ENCODE measurements at places on chromosomes 16 and 17.
A peak's percentile ranks its signal among the peaks of the same experiment; 100 is the strongest.

DNA sequence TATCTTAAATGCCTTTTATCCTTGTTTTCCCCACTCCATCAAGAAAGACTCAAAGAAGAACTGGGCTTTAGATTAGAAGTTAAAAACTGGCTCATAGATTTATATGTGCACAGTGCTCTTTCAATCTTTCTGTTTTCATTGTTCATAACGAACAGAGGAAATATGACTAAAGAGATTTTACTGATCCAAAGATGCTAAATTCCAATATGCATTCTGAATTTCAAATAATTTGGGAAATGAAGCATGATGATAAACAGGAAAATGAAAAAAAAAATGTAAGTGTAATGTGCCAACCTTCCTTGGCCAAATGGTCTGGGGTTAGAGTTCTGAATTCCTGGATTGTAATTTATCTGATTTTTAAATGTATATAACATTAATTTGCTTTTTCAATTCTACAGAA lies 25.0 kb upstream of the SMIM36 start:
- no peak for DNase-seq

DNA sequence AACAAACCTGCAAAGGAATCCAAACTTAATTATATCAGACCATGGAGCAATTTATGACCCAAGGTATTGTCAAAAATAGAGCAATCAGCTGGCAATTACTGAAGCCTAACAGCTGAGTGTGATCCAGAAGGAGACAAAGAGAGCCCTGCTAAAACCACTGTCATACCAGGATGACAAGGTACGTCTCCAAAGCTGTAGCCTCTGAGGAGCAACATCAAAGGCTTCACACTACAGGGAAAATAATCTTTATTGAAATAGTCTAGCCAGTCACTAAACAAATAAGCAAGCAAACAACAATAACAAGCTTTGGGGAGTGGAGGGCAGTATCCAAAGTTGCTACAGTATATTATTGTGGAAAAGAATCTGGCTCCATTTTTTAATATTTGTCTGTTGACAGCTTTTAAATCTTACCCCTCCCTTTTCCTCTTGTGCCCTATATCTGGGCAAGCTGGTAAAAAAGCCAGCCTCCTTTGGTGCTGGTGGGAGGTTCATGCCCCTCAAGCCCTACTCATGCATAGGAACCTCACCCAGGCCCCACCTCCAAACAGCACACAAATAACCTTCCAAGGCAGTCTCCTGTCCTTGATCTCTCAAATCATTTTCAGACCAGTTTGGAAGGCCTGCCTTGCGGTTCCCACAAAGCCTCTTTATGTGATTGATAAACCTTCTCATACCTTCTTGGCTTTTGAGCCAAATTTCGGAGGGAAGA lies 73.7 kb downstream of the ITFG1 start:
- no peak for DNase-seq

GRCh38 chr16:6576606-6577005 lies 756.0 kb upstream of the RBFOX1 start:
- DNase-seq: no peak

GRCh38 chr17:48555258-48556228 lies 10.6 kb upstream of the HOXB2 start:
- no peak for DNase-seq

- no peak for DNase-seq
These were observed 59.6 kb upstream of the CDH13 start for GRCh38 chr16:82567175-82567574.

GRCh38 chr17:11138023-11138422 lies 103.0 kb upstream of the SHISA6 start:
- DNase-seq: no peak

GRCh38 chr16:81482329-81483063 lies 37.9 kb downstream of the CMIP start:
- DNase-seq: no peak

GRCh38 chr16:87423429-87423828 lies 31.3 kb downstream of the MAP1LC3B start:
- no peak for DNase-seq

GRCh38 chr17:31275116-31275515 lies 21.9 kb downstream of the OMG start:
- no peak for DNase-seq

DNA sequence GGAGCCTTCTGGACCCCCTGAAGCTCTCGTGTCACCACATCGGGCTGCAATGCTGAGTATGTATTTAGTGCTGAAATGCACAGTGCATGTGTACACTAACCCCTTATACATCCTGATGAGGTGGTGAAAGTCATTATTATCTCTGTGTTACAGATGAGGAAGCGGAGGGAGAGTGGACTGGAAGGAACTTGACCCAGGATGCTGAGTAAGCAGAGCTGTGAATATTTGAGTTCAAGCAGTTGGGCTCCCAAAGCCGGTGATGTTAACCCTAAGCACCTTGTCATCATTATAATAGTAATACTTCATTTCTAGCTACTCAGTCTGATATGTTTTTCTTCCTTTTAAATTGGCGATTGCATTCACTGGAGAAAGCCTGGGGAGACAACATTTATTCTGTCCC lies 25.9 kb upstream of the NKD1 start:
- no peak for DNase-seq

DNA sequence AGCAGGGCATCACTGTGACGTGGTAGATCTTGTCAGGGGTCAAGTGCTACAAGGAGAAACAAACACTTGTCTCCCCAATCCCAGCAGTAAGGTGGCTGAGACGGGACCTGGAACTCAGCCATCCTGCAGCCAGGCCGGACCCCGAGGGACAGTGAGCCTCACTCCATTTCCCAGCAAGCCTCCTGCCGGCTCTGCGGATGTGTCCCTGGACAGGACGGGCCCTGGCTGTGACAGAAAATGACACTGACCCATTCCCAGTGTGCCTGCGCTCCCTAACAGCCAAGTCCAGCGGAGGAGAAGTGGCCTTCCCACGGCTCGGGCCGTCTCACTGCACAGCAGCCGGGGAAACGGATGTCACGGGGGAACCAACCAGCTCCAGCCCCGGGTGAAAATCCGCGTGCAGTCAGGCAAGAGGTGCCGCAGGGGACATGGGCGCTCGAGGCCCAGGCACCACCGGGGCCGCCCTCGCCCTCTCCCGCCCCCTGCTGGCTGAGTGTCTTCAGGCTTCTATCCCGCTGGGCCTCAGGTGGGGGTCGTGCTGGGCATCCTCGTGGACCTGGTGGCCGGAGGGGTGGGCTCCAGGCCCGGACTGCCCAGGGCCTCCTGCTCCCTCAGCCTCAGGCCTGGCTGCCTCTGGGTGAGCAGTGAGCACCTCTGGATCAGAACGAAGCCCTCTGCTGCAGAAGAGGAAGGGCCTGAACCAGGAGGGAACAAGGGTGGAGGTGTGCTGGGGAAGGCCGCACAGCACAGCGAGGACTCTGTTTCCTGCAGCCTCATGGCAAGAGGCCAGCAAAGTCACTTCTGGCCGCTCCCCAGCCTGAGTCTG lies 6.7 kb downstream of the HAGHL start:
- no peak for DNase-seq

GRCh38 chr16:53022374-53022773 lies 30.3 kb downstream of the CHD9NB start:
- no peak for DNase-seq

GRCh38 chr16:70289229-70290094 lies at the start of gene AARS1:
AARS1 (minus strand) TSS chr16:70289506; CDS start chr16:70282763, 6,743 bp downstream.
- peak; percentile 83 for DNase-seq

- peak; percentile 49 for DNase-seq
These were observed 2.4 kb upstream of the ALOXE3 start for GRCh38 chr17:8120520-8121406.

- no peak for DNase-seq
These were observed 11.1 kb downstream of the CRYBA1 start for GRCh38 chr17:29257756-29258155.

DNA sequence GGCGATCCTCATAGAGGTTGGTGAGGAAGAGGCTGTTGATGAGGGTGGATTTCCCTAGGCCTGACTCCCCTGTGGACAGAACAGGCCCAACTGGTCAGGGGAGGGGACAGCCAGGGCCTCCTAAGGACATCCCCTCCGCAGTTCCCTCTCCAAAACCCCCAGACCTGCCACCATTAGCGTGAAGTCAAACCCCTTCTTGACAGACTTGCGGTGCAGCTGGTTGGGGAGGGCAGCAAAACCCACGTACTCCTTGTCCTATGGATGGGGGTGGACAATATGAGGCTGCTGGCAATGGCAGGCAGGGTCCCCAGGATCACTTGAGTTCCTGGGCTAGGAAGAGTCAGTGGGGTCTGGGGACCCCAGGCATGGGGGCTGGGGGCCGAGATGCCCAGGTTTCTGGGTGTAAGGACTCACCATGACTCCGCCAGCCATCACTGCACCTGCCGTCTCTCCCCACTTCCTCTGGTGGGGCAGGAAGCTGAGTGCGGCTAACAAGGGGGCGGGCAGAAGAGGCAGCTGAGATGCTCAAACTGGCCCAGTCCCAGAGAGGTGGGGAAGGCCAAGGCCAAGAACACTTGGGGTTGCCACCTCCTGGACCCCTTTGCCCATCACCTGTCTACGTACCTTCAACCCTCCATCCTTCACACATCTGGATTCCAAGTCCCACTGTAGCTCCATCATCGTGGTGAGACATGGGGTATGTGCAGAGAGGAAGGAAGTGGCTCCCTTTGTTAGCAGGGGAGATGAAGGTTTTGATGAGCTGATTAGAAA lies at the start of gene SEPTIN1:
Gene SEPTIN1 (minus strand): TSS at position 451 of the 771 bp plus-strand sequence. CDS start 19 bp downstream, at position 432.
- peak; percentile 61 for DNase-seq

DNA sequence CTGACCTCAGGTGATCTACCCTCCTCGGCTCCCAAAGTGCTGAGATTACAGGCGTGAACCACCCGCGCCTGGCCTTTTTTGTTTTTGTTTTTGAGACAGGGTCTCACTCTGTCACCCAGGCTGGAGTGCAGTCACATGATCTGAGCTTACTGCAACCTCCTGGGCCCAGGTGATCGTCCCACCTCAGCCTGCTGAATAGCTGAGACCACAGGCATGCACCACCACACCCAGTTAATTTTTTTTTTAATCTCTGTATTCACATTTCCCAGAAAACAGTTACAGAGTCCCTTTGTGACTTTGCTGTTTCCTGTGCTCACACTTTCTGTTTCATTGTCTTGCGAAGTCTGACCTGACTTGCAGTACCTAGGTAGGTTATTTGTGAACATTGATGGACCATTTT lies 2.7 kb downstream of the CLUAP1 start:
- no peak for DNase-seq

GRCh38 chr17:31453896-31454295 lies 62.4 kb downstream of the RAB11FIP4 start:
- no peak for DNase-seq

DNA sequence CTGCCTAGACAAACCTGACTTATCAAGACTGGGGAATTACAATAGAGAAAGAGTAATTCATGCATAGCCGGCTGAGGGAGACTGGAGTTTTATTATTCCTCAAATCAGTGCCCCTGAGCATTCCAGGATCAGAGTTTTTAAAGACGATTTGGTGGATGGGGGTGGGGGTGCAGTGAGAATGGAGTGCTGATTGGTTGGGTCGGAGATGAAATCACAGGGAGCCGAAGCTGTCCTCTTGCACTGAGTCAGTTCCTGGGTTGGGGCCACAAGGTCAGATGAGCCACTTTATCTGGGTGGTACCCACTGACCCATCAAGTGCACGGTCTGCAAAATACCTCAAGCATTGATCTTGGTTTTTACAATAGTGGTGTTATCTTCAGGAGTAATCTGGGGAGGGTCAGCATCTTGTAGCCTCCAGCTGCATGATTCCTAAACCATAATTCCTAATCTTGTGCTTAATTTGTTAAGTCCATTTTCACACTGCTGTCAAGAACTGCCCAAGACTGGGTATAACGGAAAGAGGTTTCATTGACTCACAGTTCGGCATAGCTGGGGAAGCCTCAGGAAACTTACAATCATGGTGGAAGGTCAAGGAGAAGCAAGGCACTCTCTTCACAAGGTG lies 69.6 kb downstream of the MARF1 start:
- no peak for DNase-seq

DNA sequence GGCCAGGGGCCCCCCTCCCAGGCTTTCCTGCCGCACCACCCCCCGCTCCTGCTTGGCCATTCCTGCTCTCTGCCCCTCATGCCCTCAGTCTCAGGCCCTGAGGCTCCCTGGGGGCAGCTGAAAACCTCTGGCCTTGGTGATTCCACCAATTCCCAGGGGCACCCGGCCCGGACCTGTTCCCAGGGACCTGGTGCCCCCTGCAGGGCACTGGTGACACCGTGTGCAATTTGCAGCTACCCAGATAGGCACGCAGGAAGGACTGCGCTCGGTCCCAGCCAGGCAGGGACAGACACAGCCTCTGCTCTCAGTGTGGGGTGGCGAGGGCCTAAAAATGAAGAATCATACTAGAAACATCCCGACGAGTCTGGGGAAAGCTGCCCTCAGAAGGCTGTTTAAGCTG lies 13.4 kb downstream of the WFDC1 start:
- DNase-seq: no peak

- DNase-seq: no peak
These were observed 88.4 kb downstream of the USP32 start for GRCh38 chr17:60303406-60304099.

DNA sequence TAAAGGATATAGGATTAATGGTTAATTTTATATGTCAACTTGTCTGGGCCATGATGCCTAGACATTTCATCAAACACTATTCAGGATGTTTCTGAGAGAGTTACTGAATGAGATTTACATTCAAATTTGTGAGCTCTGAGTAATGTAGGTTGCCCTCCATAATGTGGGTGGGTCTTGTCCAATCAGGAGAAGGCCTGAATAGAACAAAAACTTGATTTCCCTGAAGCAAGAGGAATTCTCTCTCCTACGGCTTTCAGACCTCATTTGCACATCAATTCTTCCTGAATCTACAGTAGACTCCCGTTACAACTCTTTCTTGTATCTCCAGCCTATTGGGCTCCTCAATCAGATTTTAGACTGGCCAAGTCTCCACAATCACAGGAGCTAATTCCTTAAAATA lies 377.9 kb upstream of the PMFBP1 start:
- no peak for DNase-seq

DNA sequence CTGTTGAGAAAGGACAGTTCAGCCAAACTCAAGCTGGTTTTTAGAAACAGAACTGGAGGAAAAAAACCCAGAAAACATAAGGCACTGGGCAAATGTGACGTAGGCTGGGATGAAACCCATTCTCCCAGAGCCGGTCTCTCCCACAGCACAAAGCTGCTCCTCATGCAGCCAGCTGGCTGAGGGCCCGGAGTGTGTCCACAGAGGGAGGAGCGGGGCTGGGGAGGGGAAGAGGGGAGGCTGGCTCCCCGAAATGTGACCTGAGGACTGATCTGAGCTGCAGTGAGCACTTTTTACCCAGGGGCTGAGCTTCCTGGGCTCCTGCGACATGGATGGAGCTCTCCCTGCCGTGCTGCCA lies 20.8 kb downstream of the FOXF1 start:
- no peak for DNase-seq

- no peak for DNase-seq
These were observed 13.0 kb downstream of the CAMKK1 start for GRCh38 chr17:3879591-3880417.

All from T-helper 17 cell (primary cell).